Lung (tissue), 17 donors: ENCODE measurements at places on chromosomes 12 and 14. TPM values are rescaled to one million over a fixed set of nuclear protein-coding genes. Genes with fewer than 3 reads are reported as not detected.

- no peaks in the 10 kb centered on the region for H3K27me3 ChIP-seq
- DNase-seq: no peak
- no peaks in the 10 kb centered on the region for H3K36me3 ChIP-seq
- no peaks in the 10 kb centered on the region for H3K4me1 ChIP-seq
- no peak overlapping the region for H3K27ac ChIP-seq
These were observed 206.4 kb downstream of the BCL11B start for GRCh38 chr14:99065551-99065950.

DNA sequence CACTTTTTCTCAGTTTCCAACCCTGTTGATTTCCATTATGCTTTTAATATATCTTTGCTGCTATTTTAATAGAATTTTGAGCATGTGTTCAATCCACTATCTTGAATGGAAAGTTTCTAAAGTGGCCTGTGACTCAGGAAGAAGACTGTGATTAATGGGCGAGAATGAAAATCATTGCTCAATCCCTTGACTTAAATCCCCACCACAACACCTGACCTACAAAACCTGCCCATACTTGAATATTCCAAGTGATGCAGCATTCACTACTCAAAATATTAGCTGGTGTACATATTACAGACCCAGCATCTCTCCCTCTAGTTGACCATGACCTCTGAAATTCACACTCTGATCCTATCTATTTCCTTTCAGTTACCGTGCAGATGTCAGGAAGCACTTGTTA lies 1.3 kb upstream of the OAS3 start:
- H3K27ac ChIP-seq: no peak overlapping the region
- H3K36me3 ChIP-seq: no peaks in the 10 kb centered on the region
- no peak for DNase-seq
- H3K27me3 ChIP-seq: no peaks in the 10 kb centered on the region
- no peak overlapping the region for H3K4me3 ChIP-seq

GRCh38 chr12:32390572-32391219 lies 8.7 kb upstream of the FGD4 start:
- no peaks in the 10 kb centered on the region for H3K36me3 ChIP-seq
- no peak overlapping the region for H3K27ac ChIP-seq
- H3K4me1 ChIP-seq: no peaks in the 10 kb centered on the region
- no peak overlapping the region for H3K4me3 ChIP-seq
- no peaks in the 10 kb centered on the region for H3K27me3 ChIP-seq

The CLEC4A gene
- total RNA-seq: 4.2 TPM

- H3K27me3 ChIP-seq: no peaks in the 10 kb centered on the region
- DNase-seq: no peak
- H3K36me3 ChIP-seq: no peaks in the 10 kb centered on the region
These were observed 59.6 kb downstream of the MDM2 start for GRCh38 chr12:68867606-68868005.

- no peak overlapping the region for H3K4me3 ChIP-seq
- H3K27ac ChIP-seq: no peak overlapping the region
- no peaks in the 10 kb centered on the region for H3K36me3 ChIP-seq
- H3K27me3 ChIP-seq: no peaks in the 10 kb centered on the region
- DNase-seq: no peak
- H3K4me1 ChIP-seq: no peaks in the 10 kb centered on the region
These were observed 9.5 kb upstream of the CDKN3 start for GRCh38 chr14:54387328-54387727.

DNA sequence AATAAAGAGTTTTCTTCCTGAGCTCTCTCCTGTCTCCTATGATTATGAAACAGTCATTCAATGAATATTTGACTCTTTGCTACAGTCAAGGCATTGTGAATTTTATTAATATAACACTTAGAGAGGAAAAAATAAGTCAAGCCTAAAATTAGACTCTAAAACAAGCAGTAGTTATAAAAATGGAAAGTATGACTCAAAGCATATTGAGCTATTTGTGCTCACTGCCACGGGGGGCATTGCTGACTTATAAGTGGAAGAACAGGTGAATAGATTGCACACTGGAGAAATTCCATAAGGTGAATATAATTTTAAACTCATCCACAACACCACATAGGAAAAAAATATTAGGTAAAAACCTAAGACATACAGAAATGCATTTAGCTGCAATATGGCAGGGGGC lies 87.7 kb upstream of the CCDC196 start:
- no peak overlapping the region for H3K27ac ChIP-seq
- DNase-seq: no peak
- no peaks in the 10 kb centered on the region for H3K36me3 ChIP-seq
- peaks cover 3% of the 10 kb centered on the region for H3K4me1 ChIP-seq
- no peak overlapping the region for H3K4me3 ChIP-seq

The PMCH gene
- not detected for total RNA-seq

GRCh38 chr12:64385468-64385867 lies 5.1 kb downstream of the C12orf56 start:
- no peak overlapping the region for H3K4me3 ChIP-seq
- DNase-seq: no peak
- peaks cover 2% of the 10 kb centered on the region for H3K4me1 ChIP-seq
- H3K27me3 ChIP-seq: no peaks in the 10 kb centered on the region

DNA sequence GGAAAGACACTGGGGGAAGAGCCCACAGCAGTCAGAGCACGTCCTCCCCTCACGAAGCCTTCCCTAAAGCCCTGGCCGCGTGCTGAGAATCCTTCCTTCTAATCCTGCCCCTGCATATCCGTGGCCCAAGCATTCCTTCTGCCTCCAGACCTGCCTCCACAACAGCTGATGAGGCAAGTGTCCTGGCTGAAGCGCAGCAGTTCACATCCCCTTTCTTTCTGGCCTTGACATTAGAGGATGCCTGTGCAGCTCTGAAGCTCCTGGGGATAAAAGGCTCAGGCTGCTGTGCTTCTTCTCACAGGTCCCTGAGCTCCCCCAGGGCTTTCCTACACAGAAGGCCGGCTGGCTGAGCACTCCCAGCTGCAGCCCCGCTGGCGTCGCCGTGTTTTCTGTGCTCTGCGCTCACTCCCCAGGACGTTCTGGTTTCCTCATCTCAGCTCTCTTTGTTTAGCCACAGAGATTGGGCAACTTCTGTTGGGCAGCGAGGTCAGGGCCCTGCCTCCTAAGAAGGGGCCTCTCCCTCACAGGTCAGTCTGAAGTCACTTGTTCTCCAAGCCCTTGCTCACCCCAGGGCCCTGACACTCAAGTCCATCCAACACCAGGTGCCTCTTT lies 45.8 kb downstream of the NINJ2 start:
- H3K27ac ChIP-seq: peak overlapping the region; percentile 73
- H3K4me1 ChIP-seq: peaks cover 6% of the 10 kb centered on the region
- peak; percentile 79 for DNase-seq
- H3K27me3 ChIP-seq: no peaks in the 10 kb centered on the region

DNA sequence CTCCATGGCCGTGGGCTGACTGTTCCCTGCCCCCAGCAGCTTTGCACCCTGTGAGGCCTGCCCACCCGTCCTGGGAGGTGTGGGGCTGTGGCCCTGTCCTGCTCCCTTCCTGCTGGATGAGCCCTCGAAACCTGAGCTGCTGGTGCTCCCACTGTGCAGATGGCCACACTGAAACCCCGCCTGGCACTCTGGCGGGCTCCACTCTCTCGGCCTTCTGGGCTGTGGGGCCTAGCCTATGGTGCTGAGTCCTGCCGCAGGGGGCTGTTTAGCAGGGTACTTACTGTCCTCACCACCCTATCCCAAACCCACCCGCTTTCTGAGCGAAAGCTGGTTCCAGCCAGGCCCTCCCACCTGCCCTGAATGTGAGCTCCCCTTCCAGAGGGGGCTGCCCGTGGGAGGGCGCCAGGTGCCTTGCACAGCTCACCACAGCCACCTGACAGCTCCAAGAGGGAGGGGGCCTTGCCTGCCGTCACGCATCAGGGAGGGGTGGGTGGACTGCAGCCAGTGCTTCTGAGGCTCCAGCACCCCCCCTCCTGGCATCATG lies 7.3 kb downstream of the SLC25A47 start:
- H3K4me3 ChIP-seq: no peak overlapping the region
- H3K27ac ChIP-seq: no peak overlapping the region
- no peaks in the 10 kb centered on the region for H3K4me1 ChIP-seq
- H3K27me3 ChIP-seq: no peaks in the 10 kb centered on the region
- peaks cover 25% of the 10 kb centered on the region for H3K36me3 ChIP-seq
